Foreskin fibroblast (primary cell): ENCODE measurements at places on chromosomes 1 and 21.

DNA sequence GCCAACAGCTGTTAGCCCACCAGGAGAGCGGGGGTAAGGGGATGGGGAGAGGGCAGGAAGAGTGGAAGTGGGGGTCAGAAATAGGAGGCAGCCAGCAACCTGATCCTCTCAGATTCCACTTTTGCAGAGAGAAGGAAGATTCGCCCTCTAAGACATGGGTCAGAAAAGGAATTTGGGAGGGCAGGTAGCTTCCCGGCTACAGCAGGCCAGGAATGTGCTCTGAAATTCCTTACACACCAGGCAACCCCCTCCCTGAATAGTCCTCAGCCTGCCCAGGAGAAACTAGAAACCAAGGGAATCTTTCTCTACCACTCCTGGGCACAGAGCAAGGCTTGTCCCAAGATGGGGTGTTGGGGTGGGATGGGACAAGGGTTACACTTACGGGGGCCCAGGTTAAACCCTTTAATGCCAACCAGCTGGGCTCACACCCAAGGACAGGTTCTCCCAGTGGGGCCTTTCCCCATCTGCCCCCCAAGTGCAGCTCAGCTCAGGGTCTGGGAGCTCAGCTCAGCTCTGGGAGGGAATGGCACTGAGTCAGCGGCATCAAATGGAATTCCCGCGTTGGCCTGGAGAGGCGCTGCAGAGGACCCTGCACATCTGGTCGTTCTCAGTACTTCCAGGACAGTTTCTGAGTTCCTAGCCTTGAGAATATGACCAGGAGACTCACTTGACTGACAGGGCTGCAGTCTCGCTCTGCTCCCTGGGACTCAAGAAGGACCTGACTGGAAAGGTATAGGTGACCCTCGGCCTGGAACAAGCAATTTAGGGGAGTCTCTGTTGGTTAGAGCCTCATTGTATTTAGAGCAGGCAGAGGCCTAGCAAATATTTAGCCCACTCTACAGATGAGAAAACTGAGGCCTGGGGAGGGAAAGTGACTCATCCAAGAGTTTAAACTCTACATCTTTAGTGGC, 761 bp downstream of the TNNT2 start:
- DNase-seq: peak; percentile 7

DNA sequence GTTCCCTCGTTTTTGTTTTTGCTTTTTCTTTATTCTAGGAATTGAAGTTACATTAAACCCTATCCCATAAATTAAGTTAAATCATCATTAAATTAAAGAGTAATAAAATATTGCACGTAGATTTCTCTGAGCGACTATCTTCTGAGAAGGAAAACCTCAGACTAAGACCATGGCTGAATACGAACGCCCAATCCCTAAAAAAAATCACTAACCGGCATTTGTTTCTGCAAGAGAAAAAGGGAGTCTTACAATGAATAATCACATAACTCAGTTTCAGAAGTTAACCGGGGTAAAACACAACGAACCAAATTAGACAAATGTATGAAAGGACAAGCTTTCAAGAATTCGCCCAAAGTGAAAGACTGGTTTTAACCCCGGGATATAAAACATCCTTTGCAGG, 1.3 kb downstream of the PIK3R3 start:
- DNase-seq: peak; percentile 25

DNA sequence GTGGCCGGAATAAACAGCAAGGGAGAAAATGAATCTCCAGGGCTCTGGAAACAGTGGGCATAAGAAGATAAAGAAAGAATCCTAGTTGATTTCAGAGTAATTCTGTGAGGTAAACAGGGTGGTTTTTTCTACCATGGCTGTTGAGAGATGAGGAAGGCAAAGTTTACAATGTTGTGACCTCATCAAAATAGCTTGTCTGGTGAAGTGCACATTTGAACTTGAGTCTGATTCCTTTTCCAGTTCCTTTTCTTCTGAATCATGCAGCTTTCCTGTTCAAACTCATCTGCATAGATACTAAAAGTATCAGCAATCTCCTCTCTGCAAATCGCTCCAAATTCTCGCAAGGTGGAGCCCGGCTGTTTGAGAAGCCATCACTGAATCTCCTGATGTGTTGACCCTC, 161.7 kb downstream of the PLPP3 start:
- no peak for DNase-seq

- no peak for DNase-seq
Measured at GRCh38 chr1:2299131-2299627, 71.1 kb downstream of the SKI start.

- no peak for DNase-seq
Measured at GRCh38 chr21:14584357-14585095, 38.4 kb upstream of the SAMSN1 start.
